ENCODE measurements at places on chromosomes 16 and 17. TPM values are rescaled to one million over a fixed set of nuclear protein-coding genes. Genes with fewer than 3 reads are reported as not detected.

The PRSS8 gene
- 30.2 TPM for total RNA-seq

The SDR42E2 gene
- total RNA-seq: 0.18 TPM

The HBQ1 gene
- total RNA-seq: 6.5 TPM

The ANKS4B gene
- 1.5 TPM for total RNA-seq

The NOG gene
- 3.4 TPM for total RNA-seq

The PDILT gene
- not detected for total RNA-seq

The RMI2 gene
- total RNA-seq: 11.4 TPM

The TPPP3 gene
- 38.6 TPM for total RNA-seq

The SLC4A1 gene
- total RNA-seq: 72.8 TPM

The CSF3 gene
- total RNA-seq: not detected

The CLEC19A gene
- total RNA-seq: 0.18 TPM

The C1QTNF1 gene
- total RNA-seq: 8.8 TPM

The TMEM235 gene
- total RNA-seq: not detected

The MPRIP gene
- total RNA-seq: 134 TPM

The GPR179 gene
- total RNA-seq: 0.06 TPM

The MYOCD gene
- 4.9 TPM for total RNA-seq

The MFSD6L gene
- total RNA-seq: 3.0 TPM

The TCF25 gene
- 141 TPM for total RNA-seq

The SP2 gene
- total RNA-seq: 5.0 TPM

The GPR142 gene
- total RNA-seq: 0.29 TPM

The CD300A gene
- 5.0 TPM for total RNA-seq

The CCL15 gene
- 1.2 TPM for total RNA-seq

The TBC1D3C gene
- total RNA-seq: not detected

The CACNG5 gene
- 2.5 TPM for total RNA-seq

The KRTAP4-4 gene
- not detected for total RNA-seq

The BAIAP3 gene
- total RNA-seq: 12.2 TPM

The PPL gene
- total RNA-seq: 22.7 TPM

The G6PC1 gene
- 6.0 TPM for total RNA-seq

The SCIMP gene
- total RNA-seq: 1.8 TPM

The HOXB3 gene
- 79.5 TPM for total RNA-seq

The AGRP gene
- 0.47 TPM for total RNA-seq

The CCL7 gene
- total RNA-seq: not detected

The FAM117A gene
- 10.3 TPM for total RNA-seq

The CDH13 gene
- 40.6 TPM for total RNA-seq

The FBXW10B gene
- 0.41 TPM for total RNA-seq

The KRTAP1-5 gene
- not detected for total RNA-seq

The CRHR1 gene
- 0.23 TPM for total RNA-seq

The BEAN1 gene
- total RNA-seq: 0.99 TPM

The NGFR gene
- total RNA-seq: 12.1 TPM

The C17orf78 gene
- not detected for total RNA-seq

The MEIOB gene
- total RNA-seq: 0.29 TPM

The NACA2 gene
- total RNA-seq: not detected

The GSG1L gene
- total RNA-seq: 0.82 TPM

The SMIM36 gene
- not detected for total RNA-seq

The DLG4 gene
- total RNA-seq: 36.0 TPM

The TEX14 gene
- total RNA-seq: 0.29 TPM
